HCEC 1CT (cell line): ENCODE measurements at places on chromosomes 2 and 18.
A peak's percentile ranks its signal among the peaks of the same experiment; 100 is the strongest.

DNA sequence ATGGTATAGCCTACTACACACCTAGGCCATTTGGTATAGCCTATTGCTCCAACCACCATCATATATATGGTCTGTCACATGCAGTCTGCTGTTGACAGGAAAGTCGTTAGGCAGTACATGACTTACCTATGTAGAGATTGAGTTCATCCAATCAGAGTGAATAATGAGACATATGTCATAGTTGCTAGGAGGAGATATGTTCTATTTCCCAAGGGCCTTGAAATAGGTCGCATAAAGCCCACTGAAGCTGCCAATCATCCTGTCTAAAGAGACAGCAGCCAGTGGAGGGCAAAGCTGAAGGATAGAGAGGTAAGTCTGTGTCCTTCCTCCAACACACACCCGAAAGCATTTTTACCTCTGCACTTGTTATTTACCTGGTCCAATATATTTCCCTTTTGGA lies 263.4 kb downstream of the PTPRM start:
- no peak for DNase-seq

DNA sequence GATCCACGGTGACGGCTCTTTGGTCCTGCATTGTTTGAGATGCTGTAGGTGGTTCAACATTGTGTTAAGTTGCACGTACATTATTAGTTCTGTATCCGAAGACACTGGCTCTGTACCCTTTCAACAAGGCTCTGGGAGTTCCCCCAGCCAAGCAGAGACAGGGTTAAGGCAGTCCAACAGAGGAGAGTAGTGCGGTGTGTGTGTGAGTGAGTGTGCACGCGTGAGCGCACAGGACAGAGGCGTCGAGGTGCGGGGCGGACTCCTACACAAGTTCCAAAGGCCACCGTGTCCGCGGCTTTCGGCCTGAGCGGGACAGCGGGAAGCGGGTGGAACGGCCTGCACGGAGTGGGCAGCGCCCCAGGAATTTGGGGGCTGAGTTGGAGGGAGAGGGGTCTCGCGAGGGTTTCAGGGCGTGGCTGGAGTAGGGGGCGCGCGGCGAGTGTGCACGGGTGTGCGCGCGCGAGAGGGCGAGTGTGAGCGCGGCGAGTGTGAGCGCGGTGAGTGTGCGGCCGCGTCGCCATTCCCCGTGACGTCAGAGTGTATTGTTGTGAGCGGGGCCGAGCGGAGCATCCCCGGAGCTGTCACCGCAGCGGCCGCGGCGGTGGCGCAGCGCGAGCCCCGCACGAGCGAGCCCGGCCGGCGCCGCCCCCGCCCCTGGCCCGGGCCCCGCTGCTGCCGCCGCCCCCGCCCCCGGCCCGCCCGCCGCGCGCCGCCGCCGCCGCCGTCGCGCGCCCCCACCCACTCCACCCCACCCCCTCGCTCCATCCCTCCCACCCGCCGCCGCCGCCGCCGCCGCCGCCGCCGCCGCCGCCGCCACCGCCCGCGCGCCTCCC lies at the start of gene ASXL3:
TSS of gene ASXL3 (plus strand) at position 535 of the 833 bp plus-strand sequence. CDS start 413 bp downstream, outside the sequence.
- no peak for DNase-seq

GRCh38 chr2:117943013-117943672 lies 70.7 kb downstream of the CCDC93 start:
- DNase-seq: peak; percentile 50

DNA sequence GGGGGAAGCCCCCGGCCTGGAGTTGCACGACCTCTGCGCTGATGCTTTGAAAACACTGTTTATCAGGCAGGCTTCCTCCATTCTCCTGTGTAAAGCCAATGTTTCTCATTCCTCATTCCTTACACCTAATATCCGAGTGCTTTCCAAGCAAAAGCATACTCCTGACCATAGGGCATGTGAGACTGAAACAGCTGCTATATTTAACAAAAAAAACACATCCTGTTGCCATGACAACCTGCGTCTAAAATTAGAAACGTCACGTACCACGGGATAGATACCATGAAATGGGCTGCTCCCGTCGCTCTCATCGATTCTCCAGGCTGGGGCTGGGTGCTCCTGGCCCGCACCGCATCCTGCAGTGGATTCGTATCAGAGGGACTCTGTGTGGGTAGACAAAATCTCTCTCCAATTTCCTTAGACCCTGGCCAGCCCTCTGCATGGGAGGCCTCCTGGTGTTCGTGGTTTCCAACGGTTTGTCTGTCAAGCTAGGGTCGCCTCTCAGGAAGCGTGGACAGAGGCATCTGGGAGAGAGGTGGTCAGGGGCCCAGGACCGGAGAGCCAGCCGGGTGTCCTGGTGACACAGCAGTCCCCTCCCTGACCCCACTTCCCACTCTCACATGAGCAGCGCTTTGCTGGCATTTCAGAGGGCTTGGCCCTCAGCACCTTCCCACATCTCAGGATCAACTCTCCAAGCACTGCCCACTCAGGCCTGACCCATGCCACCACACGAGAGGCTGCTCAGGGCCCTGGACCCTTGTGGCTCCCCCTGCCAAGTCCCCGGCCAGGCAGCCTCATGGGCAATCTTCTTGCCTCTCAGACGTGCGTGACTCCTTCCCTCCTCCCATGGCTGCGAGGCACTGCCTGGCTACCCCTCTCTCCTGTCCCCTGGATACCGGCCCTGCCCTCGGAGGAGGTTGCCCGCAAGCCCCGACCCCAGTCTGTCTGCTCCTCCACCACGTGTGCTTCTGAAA lies 268.1 kb downstream of the NDUFA10 start:
- no peak for DNase-seq

DNA sequence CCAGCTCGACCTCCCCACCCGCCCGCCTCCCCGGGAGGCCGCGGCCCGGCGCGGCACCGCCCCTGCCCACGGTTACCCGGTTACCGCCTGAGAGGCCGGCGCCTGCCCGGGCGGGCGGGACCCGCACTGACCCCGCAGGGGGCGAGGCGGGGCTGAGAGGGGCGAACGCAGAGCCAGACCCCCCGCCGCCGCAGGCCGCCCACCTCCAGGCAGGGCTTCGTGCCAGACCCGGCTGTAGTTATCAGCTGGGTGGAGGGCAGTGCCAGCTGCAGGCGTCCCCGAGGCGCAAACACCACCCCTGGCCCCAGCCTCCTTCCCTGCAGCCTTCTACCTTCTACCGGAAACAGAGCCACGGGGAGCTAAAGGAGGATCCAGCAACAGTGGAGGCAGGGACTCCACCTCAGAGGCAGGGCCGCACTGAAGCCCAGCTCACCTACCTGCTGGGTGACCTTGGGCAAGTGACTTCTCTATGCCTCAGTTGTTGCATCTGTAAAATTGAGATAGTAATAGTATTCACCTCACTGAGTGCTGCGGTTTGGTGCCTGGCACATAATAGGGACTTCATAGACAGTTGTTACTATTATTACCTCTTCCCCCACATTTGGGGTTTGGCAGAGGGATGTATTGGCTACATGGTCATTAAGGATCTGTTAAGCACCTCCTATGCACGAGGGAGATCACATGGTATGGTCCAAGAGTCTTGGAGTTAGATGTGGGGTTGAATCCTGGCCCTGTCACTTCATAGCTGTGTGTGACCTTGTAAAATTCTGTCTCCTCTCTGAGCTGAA lies 231.6 kb upstream of the SMAD2 start:
- no peak for DNase-seq

- DNase-seq: no peak
Observed at GRCh38 chr2:20635113-20635510, 15.8 kb downstream of the HS1BP3 start.

DNA sequence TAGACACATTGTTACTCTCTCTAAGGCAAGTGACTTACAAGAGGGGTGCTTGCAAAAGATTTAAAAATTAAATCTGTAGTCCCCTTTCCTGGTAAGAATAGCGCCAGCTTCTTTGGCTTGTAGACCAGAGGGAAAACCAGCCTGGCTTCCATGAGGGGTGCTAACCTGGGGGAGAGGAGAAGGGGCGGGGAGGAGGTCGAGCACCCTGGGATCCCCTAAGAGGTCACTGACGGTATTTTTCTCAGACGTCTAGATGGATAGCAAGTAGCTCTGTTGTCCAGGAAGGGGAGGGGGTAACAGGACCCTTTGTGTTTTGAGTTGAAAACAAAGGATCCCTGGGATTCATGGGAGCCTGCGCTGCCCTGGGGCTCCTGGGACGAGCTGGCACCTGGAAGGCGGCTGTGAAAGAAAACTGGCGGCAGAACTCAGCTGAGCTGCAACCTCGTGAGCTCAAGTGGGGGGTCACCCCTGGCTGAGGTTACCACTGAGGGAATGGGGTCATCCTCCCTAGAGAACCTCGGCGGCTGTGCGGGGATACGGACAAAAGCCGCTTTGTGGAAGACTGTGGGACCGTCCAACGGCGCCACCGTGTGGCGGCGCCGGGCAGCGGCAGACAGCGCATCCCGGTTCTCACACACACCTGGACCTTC lies 37.8 kb upstream of the MRPL19 start:
- peak; percentile 55 for DNase-seq

DNA sequence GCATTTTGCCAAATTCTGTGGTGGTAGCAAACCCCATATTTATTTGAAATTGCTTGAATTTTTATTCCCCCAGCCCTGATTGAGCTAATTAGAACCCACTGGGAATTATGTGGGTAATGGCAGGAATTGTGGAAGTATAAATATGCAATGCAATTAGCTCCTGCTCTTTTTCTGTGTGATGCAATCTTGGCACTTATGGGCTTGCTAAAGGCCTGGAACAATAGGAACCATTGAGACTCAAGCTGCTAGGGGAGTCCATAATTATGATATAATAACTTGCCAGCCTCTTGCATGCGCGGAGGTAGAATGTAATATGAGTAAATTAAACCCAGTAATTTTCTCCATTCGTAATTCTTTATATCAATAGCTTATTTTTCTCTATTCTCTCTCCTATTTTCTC lies 267.6 kb upstream of the THSD7B start:
- no peak for DNase-seq

DNA sequence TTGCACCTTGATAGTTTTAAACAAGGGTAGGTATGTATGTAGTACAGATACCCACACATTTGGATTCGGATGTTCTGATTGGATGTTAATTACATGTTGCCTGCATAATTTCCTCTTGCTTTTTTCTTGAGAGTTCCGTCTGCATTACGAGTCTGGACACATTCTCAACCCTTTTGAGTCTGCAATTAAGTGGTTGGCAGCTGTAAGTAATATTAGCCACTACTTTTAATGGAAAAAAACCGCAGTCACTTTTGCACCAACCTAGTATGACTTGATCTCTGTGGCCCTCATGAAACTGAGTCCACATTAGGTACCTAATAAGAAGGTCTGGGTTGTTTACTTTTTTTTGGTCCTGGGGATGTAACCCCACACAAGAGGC lies 217.3 kb downstream of the VAPA start:
- DNase-seq: no peak

DNA sequence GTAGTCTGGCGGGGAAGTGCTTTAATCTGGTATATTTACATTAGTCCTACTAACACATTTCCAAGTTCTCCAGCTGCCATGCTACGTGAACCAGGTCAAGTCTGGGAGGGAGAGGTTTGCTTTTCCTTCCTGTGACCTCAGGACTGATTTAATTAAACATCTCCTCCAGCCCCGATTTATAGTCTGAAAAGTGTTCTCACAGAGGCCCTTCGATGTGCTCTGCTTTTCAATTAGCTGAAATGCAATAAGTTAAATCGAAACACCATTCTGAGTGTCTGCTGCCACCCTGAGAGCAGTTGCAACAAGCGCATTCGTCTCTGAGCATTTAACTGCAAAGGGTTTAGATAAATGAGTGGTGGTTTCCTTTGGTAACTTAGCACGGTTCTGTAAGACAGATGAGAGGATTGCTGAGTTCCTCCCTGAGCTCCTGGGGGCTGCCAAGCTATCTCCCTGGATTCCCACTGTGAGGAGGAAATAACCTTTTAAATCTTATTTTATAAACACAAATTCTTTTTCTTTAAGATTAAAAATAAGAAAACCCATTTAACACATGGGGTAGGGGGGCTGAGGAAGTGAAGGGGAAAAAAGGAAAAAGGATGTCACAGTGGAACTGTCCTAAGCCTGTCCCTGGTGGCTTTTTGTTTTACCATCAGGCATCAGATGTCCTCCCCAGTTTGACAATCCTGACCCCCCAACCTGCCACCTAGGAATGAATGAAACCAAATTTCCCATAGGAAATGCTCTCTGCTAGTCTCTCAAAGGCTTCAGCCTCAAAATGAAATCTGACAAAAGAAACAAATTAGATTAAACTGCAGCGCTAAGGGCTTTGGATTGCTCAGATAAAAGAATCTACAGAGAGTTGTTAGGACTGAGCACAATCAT lies 56.5 kb upstream of the CREB1 start:
- DNase-seq: peak; percentile 85

DNA sequence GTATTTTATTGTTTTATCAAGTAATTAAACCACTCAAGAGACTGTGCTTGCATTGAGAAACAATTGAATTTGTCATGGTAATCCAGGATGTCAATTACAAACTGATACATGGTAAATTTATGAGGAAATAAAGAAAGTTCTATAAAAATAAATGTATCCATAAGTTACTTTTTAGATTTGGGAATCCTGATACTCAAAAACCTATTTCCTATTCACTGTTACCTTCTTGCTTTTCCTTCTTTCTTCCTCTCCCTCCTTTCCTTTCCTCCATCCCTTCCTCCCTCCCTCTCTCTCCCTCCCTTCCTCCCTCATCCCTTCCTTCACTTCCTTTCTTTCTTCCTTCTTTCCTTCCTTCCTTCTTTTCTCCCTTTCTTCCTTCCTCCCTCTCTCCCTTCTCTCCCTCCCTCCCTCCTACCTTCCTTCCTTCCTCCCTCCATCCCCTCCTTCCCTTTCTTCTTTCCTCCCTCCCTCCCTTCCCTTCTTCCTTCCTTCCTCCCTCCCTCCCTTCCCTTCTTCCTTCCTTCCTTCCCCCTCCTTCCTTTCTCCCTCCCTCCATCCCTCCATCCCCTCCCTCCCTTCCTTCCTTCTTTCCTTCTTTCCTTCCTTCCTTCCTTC lies 1299.1 kb upstream of the ZEB2 start:
- DNase-seq: no peak

GRCh38 chr2:120660771-120661459 lies 74.8 kb upstream of the GLI2 start:
- DNase-seq: no peak

- no peak for DNase-seq
Observed at GRCh38 chr2:128901572-128902391, 583.1 kb upstream of the HS6ST1 start.

GRCh38 chr2:26925100-26925791 lies 45.2 kb upstream of the MAPRE3 start:
- DNase-seq: no peak

DNA sequence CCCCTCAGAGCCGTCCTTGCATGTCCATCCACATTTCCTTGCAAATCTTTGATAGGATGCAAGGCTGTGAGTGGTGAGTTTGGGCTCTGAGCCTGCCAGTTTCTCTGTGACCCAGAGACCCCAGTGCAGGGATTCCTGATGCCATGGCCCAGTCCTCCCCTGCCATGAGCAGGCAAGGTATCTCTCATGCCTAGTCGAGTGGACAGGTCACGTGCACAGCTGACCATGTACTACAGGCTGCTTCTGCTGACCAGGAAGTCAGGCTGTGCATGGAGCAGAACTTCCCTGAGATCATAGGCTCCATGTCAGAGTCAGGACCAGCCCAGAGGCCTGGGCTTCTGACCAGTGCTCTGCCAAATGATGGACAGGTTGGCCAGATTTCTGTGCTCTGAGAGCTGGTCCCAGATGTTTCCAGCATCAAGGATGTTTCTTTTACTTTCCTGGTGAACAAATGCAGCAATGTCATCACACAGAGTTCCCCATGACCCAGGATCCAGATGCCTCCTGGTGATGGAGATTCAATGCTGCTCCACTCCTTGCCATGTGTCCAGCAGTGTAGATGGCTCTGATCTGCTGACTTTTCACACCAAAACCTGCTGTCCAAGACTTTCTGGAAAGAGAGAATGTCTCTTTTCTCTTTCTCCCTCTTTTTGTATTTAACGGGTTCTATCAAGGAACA lies 321.6 kb upstream of the HS6ST1 start:
- DNase-seq: no peak
